ENCODE measurements at places on chromosomes 11 and 22.

GRCh38 chr11:83554876-83555275 lies 268.7 kb upstream of the CCDC90B start:
- DNase-seq, result no peak

- peak; percentile 97 for DNase-seq
Measured at GRCh38 chr22:26658671-26659478, 1.5 kb downstream of the MIAT start.

DNA sequence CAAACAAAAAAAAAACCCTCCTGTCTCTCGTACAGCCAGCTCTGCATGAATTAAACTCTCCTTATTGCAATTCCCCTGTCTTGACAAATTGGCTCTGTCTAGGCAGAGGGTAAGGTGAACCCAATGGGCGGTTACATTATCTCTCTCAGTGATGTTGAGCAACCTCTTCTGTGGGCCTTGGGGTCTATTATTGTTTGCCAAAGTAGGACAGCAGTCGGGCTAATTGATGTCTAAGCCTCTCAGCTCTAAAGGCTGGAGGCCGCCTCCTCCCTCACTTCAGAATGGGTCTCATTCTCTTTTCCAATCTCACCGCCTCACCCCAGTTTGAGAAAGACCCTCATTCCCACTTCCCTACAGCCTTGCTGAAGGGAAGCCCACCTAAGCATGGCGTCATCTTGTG lies 1.3 kb upstream of the SLC25A45 start:
- DNase-seq, result peak; percentile 44

GRCh38 chr11:115911613-115912346 lies 407.6 kb upstream of the CADM1 start:
- DNase-seq, result no peak

- no peak for DNase-seq
Measured at GRCh38 chr11:61630089-61630488, 49.2 kb upstream of the SYT7 start.

DNA sequence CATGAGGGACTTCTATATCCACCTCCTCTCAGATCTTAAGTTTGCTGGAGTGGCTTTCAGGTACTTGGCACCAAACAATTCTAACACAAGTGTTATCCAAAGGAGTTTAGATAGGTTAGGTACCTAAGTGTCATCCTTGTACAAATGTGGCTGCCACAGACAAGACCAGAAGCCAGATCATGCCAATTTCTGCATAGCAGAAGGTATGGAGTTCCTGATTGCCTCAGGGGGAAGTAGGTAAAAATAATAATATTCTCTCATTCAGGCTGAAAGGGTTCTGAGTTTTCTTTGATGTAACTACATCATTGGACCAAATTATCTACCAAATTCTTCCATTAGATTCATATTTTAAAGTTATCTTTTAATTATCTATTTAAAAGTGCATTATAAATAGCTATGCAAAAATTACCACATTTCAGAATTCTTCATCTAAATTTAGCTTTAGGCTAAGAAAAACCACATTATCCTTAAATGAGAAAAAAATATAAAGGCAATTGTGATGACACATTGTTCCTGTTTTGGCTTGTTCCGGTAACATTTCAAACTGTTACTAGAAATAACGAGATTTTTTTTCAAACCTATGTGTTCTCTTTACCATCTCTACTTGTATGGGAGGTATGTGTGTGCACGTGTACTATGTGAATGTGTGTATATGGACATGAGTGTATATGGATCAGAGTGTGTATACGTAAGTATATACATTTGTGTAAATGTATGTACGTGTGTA lies 66.2 kb upstream of the POU2AF2 start:
- DNase-seq, result no peak

- DNase-seq, result peak; percentile 24
Measured at GRCh38 chr22:37249986-37250385, 5.9 kb upstream of the RAC2 start.

DNA sequence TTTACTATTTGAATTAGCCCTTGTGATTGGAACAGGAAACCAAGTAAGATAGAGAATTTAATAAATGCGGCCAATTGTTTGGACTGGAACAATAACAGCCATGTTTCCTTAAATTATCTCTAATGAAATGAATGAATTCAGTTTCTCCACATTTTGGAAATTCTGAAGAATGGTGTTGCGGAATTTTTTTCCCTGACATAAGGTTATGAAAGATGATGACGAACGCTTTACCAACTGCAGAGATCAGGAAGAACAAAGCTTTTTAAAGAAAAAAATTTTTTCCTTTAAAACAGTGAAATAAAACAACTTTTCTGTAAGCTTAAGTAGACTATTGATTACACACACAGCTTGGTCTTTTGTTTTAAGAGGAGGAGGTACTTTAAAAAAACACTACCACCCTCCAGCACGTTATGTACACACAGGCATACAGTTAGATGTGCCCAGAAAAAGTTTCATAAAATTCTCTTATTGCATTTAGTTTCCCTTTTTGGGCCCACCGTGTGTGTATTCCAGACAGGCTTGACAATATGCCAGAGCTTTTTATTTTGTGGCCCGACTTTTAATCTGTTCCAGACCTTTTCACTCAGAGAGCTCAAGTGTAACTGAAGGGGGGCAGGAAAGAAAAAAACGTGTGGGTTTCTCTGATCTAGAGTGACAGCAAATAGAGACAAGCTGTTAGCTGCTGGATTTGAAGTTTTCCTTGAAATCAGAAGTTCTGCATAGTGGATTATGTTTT lies 77.3 kb downstream of the YAP1 start:
- DNase-seq, result no peak

- DNase-seq, result peak; percentile 65
Measured at GRCh38 chr22:24707470-24707801, 67.1 kb downstream of the PIWIL3 start.

GRCh38 chr11:120007144-120007543 lies 130.8 kb downstream of the TRIM29 start:
- DNase-seq, result no peak

GRCh38 chr11:73019449-73019848 lies 122.7 kb downstream of the FCHSD2 start:
- no peak for DNase-seq

DNA sequence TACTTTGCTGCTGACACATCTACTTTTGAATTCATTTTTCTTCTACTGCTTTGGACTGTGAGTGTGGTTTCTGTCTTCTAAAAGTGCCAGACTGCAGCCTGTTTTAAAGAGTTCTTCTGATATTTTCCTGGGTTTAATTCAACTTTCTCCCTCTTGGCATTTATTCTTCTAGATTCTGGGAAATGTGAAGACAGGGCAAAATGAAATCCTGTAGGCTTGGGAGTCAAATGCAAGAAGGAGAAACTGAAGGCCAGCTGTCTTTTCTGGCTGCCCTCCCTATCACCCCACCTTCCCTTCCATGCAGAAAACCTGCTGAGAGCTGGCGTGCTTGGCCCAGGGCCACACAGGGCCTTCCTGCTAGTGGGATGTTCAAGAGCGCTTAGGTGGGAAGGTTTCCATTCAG lies 7.6 kb downstream of the ZNF70 start:
- no peak for DNase-seq

DNA sequence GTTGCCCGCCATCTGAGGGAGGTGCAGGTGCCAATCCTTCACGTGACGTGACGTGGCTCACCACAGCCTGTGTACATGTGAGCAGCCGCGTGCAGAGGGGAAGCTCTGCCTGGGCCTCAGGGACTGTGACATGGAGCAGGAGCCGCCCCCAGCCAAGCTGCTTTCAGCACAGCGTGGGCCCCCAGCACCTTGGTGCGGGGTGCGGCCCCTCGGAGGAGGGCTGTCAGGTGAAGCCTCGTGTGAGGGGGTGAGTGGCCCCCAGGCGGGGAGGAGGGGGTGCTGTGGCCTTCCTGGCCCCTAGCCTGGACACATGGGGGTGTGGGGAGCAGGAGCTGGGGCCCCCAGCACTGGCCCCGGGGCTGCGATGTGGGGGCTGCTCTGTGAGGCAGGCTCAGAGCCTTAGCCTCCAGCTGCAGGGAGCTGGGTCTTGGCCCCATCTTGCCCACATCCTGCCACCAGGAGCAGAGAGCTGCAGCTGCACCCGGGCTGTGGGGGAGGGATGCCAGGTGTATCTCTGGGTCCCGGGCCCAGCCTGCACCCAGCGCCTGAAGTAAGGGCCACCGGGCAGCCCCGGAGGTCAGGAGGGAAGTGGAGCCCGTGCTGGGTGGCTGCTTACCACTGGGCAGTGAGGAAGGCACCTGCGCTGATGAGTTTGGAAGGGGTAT lies at the start of gene ADORA2A:
Gene ADORA2A, plus strand, starts transcription at position 100 of the 665 bp plus-strand sequence. CDS start 5,806 bp downstream, outside the sequence.
- DNase-seq, result no peak

DNA sequence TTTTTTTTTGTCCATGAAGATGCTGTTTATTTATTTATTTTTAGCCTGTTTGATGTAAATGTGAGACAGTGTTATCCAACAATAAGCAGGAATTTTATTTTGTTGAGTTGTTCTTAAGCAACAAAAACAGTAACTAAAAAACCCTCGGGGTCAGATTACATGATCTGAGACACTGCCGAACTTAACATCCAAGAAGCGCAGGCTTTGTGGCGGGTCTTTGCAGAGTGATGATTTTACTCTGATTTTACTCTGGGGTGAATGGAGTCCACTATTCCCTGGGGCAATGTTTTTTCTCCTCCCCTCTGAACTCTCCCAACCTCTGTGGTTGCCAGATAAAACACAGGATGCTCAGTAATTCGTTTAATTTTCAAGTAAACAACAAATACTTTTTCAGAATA lies 450.1 kb upstream of the B3GAT1 start:
- peak; percentile 43 for DNase-seq

- no peak for DNase-seq
Measured at GRCh38 chr22:25645266-25645665, 80.8 kb downstream of the GRK3 start.

- peak; percentile 59 for DNase-seq
Measured at GRCh38 chr11:106957030-106957482, 61.2 kb downstream of the GUCY1A2 start.

- no peak for DNase-seq
Measured at GRCh38 chr11:69439651-69440464, 41.6 kb upstream of the LINC01488 start.

- peak; percentile 91 for DNase-seq
Measured at GRCh38 chr11:59560290-59560701, 49.0 kb downstream of the OR4D9 start.

GRCh38 chr11:104772806-104773241 lies 125.4 kb downstream of the CASP12 start:
- DNase-seq, result no peak

- DNase-seq, result peak; percentile 88
Measured at GRCh38 chr22:22576244-22576988, 17.4 kb upstream of the PRAME start.

DNA sequence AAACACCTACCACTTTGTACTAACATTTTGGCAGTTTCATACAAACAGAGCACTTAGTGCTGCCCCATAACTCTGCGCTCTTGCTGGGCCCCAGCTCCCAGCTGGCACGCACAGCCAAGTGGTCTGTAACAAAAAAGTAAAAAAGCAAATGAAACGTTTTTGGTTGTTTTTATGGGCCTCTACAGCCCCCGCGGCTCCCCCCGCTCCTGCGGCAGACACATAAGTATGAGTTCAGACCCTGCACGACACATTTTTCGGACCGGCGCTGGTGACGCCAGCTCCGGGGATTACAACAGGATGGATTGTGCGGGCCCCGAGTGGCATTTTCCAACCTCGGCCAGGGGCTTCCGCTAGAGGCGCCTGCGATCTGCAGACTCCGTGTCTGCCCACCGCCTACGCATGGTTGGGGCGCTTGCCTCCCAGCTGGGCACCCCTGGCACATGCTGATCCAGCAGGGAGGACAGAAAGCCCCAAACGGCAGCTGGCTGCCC lies 418.2 kb downstream of the SOX6 start:
- peak; percentile 39 for DNase-seq

DNA sequence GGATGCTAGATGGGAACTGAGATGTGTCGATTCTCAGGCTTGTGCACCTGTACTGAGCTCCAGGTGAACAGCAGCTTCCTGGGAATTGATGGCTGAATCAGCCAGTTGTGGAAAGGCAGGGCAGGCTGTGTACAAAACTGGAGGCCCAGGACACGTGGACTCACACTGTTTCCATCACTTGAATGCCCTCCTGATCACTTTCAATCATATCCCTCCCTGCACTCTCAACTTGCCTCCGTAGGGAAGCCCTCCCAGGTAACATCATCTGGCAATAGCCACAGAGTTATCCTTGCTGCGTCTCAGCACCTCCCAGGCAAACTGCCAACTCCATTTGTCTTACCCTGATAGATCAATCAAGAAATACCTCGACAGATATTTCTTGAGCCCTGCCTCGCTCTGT lies 10.1 kb downstream of the FAM83F start:
- DNase-seq, result no peak

DNA sequence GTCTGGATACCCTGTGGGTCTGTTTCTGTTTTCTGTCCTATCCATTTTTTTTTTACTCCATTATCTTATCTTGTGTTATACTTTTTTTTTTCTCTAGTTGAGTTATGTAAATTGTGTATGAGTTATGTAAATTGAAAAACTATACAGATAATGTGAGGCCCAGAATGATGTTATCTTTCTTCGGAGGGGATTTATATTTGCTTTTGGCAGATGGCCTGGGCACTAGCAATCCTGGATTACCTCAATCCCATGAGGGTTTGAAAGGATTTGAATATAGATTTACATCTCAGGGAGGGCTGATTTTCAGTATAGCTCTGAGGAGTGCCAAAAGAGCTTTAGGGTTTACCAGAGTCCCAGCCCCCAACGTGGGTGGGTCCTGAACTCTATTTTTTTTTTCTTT lies 71.0 kb downstream of the CSTPP1 start:
- no peak for DNase-seq

- DNase-seq, result no peak
Measured at GRCh38 chr11:95917193-95918036, 6.5 kb downstream of the MTMR2 start.

DNA sequence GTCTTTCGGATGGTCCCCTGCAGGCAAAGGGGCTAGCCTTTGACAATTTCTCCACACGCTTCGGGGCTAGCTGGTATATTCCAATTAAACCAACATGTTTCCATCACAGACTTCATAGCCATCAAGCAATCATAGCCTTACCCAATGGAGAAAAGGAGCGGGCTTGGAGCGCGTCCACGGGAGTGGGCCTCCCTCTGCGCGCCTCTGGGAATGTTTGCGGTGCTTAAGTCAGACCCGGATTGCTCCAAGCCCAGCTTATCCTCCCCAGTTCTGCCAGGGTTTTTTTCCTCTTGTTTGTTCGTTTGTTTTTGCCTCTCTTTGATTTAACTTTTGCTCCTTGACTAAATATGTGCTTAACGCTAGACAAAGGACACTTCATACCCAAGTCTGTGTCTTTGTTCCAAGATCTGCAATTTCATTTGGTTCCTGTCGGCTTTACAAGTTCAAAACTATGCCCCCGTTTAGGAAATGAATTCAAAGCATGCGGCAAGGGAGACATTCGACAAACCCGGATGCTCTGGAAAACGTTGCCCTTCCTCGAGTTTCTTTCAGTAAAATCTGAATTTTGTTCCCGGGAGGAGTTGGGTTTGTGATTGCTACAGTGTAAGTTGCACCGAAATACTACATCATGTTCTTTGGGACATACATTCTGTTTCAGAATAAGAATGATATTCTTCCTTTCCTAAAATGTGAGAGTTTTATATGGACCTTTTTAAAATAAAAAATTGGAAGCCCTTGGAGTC lies 1.0 kb upstream of the GLB1L2 start:
- DNase-seq, result no peak

DNA sequence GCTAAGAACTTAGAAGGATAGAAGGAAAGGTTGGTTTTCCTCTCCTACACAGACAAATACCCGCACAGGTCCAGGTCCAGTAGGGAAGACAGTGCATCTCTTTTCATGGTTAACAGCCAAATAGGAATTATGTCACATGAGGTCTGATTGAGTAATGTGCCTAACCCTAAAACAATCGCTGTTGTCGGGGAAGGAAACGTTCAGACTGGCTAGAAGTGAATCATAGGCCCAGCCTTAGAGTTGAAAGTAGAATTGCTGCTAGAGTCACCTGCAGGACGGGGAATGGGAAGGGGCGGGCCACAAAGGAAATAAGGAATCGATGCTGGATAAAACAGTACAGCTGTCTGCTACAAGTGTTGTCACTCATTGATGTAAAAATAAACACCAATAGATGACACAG lies 12.4 kb upstream of the HTATIP2 start:
- DNase-seq, result no peak

Measured in islet precursor cell (in vitro differentiated cells).